T-helper 22 cell (primary cell): ENCODE measurements at places on chromosomes 6 and 20.

DNA sequence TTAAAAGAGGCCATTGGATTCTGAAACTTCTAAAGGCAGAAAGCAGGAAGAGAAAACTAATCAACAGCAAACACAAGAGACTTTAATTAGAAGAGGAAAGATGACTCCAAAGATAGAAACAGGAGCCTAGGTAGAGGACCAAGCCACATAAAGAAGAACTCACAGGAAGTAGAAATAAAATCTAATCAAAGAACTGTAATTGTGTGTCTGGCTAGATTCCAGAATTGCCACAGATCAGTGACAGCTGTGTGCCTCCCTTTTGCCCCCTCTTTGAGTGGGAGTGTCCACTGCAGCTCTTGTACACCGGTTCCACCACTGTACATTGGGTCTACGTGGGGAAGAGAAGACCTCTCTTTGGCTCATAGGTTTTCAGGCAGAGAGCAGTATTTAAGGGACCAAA is 22.3 kb upstream of the THEMIS start:
- no peak for DNase-seq

GRCh38 chr6:30970946-30971345 is 12.6 kb upstream of the MUC21 start:
- no peak for DNase-seq

DNA sequence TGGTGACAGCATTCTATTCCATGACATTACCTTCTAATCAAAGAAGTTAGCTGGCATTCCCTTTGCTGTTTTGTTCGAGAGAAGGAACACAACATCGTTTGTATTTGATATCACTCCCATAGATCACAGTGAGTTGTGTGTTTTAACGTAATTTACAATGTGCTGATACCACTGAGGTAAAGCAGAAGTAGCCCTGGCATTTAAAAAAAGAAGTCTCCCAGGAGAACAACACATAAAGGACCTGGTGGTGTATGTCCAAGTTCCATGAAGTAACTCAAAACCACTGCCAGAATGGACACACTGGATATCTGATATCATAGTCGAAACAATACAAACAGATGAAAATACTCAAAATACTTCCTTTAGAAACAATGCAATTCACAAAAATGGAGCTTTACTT is 351.7 kb downstream of the RNGTT start:
- DNase-seq: no peak

GRCh38 chr20:50062006-50062838 is 50.7 kb downstream of the UBE2V1 start:
- DNase-seq: no peak

DNA sequence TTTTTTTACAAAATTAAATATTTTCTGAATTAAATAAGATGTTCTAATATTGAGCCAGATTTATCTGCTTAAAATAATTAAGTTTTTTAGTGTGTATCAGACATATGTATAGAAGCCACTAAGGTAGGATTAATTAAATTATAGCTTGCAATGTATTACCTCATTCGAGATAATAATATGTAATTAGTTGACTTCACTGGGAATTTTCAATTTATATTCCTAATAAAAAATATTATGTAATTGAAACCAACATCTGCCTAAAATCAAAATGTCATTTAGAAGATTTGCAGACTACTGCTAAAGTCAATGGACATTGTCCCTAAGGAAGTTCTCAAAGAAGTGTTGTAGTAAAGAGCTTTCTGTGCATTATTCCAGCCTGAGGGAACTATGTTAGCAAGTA is 254.7 kb downstream of the EYS start:
- no peak for DNase-seq

DNA sequence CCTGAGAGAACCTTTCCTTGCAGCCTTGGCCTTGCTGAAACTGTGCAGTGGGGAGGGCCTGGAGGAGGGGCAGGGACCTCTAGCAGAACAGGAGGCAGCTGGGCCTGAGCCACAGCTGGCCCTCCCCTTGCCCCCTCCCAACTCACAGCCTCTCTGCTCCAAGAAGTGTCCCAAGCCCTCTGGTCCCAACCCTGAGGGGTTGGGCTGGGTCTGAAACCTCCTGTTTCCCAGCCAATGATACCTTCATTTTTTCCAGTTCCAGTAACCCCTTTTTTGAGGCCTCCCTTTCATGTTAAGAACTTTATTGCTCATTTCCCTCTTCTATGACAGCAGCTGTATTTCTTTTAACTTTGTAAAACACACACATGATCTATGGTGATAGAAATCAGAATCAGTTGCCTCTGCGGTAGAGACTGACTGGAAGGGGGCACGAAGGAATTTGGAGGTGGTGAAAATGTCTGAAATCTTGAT is 17.9 kb upstream of the ARMC12 start:
- no peak for DNase-seq

GRCh38 chr6:2977799-2978590 is 6.6 kb upstream of the SERPINB6 start:
- no peak for DNase-seq

GRCh38 chr6:6780231-6780630 is 191.7 kb downstream of the LY86 start:
- no peak for DNase-seq

DNA sequence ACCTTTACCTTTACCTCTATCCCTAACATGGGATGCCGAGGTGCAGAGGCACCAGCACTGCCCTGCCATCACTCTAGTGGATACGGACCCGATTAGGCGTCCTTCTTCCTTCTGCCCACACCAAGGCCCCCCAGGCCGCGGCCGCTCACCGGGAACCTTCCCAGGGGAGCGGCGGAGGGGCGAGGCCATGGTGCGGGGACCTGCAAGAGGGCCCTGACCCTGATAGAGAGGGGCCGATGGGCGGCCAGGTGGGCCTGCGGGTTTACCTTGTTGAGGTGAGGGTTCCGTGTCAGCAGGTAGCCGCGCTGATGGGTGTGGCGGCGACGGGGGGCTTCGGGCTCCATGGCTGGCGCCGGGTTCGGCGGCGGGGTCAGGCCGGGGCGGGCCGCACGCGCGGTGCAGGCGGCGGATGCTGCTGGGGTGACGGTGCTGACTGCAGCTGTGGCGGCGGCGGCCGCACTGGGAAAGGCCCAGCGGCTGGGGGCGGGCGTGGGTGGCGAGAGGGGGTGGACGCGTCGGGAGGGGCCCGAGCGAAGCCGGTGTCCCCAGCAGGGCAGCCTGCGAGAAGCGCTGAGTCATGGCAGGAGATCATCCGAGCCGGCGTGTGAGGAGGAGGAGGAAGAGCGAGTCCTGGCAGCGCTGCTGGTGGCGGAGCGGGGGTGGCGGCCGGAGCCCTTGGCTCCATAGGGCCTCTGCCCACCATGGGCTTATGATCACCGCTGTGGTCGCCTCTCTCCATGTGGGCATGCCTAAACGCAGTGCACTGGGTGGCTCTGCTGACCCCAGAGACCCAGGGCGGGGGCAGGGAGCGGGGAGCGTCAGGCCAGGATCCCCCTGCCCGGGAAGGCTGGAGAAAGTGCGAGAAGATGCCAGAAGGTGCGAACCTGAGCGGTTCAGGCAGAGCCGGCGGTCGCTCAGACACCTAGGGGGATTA is at the start of gene ME1:
Gene ME1 (minus strand): TSS at position 441 of the 934 bp plus-strand sequence. CDS start 97 bp downstream, at position 344.
- DNase-seq: no peak

DNA sequence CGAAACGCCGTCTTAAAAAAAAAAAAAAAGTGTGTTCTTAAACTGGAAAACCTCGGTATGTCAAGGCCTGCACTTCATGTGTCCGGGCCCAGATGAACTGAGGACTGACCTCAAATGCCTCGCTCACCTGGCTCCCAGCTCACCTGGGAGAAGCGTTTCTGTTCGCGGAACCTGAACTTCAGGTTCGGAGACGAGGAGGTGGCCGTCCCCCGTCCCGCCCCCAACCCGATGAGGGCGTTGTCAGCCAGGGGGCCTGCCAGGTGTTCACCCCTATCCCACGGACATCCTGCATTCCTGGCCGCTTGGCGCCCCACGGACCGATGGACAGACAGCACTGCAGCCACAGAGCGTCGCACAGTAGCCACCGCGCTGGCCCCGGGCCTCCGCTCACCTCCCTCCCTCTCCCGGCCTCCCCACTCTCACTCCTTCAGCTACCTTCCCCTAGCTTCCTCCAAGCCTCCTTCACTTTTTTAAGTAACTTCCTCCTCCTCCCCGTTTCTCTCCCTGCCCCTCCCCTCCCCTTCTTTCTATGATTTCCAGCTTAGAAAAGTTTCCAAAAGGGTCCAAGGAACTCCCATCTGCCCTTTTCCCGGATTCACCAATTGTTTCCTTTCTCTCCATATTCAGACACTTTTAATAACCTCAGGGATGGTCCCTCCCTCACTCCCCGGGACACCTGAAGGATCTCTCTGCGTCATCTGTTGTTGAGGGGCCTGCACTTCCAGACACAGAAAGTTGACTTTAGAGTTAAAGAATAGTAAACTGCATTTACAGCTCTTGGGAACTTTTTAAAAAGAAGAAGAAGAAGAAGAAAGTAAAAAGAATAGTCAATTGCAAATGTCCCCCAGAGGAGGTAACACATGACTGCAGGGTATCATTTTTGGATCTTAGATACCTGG is 22.7 kb upstream of the MCM3 start:
- DNase-seq: no peak

DNA sequence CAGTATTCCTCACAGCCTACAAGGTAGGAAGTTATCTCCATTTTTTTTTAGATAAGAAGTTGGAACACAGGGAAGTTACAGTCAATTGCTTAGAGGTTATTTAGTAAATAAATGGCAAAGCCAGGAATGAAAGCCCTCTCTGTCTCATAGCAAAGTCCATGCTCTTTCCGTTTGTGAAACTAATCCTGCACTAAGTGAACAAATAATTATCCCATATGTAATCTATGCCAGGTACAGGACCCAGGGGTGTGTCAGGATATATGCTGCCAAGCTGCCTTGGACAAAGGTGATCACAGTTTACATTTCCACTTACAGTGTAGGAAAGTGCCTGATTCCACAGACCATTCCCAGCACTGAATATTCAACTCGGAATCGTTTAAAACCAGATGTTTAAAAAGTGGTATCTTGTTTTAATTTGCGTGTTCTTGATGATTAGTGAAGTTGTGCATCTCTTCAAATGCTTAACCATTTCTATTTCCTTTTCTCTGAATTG is 13.6 kb upstream of the GMDS start:
- DNase-seq: no peak

GRCh38 chr20:61451953-61452352 is 199.9 kb downstream of the CDH4 start:
- DNase-seq: no peak

DNA sequence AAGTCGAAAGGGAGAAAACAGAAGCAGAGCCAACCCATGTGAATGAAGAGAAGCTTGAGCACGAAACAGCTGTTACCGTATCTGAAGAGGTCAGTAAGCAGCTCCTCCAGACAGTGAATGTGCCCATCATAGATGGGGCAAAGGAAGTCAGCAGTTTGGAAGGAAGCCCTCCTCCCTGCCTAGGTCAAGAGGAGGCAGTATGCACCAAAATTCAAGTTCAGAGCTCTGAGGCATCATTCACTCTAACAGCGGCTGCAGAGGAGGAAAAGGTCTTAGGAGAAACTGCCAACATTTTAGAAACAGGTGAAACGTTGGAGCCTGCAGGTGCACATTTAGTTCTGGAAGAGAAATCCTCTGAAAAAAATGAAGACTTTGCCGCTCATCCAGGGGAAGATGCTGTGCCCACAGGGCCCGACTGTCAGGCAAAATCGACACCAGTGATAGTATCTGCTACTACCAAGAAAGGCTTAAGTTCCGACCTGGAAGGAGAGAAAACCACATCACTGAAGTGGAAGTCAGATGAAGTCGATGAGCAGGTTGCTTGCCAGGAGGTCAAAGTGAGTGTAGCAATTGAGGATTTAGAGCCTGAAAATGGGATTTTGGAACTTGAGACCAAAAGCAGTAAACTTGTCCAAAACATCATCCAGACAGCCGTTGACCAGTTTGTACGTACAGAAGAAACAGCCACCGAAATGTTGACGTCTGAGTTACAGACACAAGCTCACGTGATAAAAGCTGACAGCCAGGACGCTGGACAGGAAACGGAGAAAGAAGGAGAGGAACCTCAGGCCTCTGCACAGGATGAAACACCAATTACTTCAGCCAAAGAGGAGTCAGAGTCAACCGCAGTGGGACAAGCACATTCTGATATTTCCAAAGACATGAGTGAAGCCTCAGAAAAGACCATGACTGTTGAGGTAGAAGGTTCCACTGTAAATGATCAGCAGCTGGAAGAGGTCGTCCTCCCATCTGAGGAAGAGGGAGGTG is 38.7 kb downstream of the ZBTB2 start:
- no peak for DNase-seq

DNA sequence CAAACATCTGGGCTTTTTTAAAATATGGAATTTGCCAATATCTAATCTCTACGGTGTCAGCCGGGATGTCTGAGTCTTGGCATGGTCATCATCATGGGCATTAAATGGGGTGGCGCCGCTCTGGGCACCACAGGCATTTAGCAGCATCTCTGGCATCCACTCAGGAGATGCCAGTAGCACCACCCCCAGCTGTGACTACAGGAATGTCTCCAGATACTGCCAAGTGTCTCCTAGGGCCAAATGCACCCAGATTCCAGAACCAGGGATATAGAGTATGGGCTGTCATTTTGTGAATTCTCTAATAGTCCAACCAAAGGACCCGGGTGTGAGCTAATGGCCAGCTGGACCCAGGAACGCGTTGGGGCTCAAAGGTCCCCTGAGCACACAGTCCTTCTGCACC is 361.0 kb downstream of the TAF4 start:
- DNase-seq: no peak

DNA sequence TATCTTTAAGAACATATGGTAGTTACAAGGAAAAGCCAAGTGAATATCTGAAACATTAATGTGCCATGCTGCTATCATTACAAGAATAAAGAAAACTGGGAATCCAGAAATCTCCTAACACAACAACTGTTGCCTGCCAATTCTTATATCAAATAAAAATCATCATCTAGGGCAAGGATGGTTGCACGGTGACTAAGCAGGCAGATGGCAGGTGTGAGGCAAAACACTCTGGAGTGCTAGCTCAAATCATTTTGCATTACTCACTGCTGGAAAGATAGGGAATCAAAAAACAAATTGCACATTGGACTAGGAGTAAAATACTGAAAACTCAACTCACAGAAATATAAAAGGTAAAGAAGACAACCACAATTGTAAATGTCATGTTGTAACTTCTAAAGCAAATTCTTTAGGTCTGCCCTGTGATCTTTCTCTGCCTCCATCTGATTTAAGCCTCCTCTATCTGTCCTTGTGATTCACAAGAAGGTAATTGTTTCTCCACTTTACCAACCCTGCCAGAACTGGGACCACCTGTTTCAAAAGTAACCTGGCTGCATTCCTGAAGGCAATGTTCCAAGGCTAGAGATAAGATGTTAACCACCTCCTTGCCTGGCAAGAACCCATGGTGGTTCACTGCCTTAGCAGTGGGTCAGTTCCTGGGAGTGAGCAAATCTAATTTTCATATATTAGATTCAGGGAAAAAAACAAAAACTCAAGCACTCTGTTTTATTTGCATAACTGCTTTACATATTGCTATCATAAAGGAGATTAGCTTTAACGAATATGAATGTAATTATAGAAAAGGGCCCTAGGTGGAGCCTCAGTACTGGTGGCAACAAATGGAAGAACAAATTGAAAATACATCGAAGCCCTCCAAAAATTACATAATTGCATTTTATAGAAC is 33.1 kb upstream of the LCA5 start:
- no peak for DNase-seq

DNA sequence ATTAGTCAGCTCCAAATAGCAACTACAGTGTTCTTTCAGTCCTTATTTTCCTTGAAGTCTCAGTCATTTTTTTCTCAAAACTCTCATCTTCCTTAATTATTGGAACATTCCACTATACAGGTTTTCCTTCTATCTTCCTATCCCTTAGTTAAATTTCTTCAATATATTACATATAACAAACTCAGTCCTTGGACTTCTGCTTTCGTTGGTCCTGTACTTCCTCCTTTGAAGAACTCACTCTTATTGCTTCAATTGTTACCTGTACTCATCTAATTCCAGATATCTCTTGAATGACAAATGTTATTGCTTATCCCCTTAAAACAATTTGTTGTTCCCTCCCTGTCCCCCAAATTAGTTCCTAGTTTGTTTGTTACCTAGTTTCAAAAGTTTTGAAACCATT is 67.7 kb upstream of the NOTCH4 start:
- DNase-seq: no peak
